Liver (tissue), 10 donors: ENCODE measurements at places on chromosomes 2 and 18. TPM values are rescaled to one million over a fixed set of nuclear protein-coding genes. Genes with fewer than 3 reads are reported as not detected.

COLEC11 gene
- 79.1 TPM for polyA plus RNA-seq

RBFA gene
- polyA plus RNA-seq = 31.6 TPM

STPG4 gene
- polyA plus RNA-seq = not detected

SRD5A2 gene
- 2.9 TPM for polyA plus RNA-seq

FAM210A gene
- polyA plus RNA-seq = 12.8 TPM

AQP12B gene
- polyA plus RNA-seq = not detected

CRYGC gene
- polyA plus RNA-seq = not detected

GPR17 gene
- 0.07 TPM for polyA plus RNA-seq
